ENCODE measurements at places on chromosomes 2 and 18.

DNA sequence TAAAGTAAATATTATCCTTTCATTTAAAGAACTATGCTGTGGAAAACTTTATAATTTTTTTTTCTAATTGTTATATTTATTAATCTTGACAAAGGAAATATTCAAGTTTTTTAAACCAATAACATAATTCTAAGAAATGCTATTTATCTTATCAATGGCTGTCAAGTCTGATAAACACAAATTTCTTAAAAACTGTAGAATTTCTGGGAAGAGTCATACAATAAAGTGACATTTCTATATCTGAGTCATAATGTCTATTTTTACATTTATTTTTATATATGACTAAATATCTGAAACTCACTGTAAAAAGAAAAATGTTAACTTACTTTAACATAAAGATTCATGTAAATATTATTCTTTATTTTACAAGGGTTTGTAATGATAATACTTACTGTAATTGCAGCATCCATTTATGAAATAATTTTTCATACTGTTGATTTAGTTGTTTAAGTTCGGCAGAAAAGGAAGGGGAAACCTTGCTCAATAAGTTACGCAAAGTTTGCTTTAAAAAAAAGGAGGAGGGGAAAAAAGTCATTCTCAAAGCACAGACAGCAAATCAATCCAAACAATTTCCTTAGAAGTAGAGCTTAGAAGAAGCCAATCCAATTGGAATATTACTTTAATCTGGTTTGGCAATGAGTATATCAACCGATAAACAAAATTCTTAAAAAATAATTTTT lies 32.4 kb downstream of the ORC2 start:
- DNase-seq, result no peak

- DNase-seq, result peak; percentile 2
These were observed 235.6 kb downstream of the NUP35 start for GRCh38 chr2:183359867-183360266.

DNA sequence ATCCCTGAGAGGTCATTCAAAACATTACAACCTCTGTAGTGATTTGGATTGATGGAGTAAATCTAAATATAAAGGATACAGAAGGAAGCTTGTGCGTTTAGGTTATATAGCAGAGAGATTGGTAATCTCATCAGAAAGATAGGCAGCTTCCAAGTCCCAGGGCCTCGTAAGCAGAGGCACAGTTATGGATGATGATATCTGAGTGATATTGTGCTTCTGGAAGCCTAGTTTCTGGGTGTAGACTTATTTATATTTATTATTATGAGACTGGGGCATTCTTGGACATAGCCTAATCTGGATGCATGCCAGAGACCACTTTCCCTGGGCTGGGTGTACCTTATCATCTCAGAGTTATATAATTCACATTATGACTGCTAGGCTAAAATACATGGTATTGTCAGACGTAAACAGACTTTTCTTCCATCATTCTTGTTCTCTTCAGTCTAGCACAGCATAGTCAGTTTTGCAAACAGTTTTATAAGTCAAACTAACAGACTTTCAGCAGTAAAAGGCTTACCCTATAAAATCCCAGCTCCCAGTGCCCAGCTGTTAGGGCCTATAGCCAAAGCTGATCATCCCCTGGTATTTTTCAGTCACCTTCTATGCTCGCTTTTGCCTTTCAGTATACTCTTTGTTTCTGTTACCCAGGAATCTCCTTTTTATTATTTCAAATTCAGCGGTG lies 47.9 kb downstream of the RAB3GAP1 start:
- DNase-seq, result no peak

GRCh38 chr2:23693606-23693951 lies 233.3 kb downstream of the ATAD2B start:
- DNase-seq, result no peak

DNA sequence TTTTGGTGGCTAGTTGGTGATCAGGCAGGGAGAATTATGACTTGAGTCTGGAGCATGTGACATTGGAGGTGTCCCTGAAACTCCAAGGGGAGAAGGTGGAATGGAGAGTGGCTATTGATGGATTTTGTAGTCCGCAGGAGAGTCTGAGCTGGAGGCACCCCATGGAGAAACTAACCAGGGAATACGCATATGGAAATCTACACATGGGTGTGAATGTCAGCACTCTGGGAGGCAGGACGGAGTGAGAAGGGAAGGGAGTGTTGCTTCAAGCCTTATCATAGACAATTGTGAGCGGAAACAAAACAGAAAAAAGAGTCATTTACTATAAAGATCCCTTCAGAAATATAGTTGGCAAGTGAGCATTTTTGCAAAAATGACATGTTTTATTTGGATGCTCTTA lies 667 bp upstream of the SCYGR4 start:
- DNase-seq, result no peak

DNA sequence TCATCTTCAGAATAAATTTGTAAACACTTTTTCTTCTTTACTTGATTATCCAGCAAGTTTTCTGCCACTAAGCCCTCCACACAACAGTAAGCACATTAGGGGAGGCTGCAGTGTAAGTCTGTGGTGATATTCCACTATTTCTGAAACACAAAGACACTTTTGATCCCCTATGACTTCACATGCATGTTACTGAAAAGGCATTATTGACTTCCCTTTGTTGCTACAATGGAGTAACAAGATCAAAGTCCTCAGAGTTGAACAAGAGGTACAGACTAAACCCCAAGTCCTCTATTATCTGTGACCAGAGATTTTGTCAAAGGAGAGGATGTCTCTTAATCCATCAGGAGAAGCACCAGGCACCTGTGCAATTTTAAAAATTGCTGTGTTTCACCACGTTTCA lies 157.9 kb downstream of the CD226 start:
- DNase-seq, result no peak

GRCh38 chr2:97734061-97735051 lies 21.0 kb downstream of the ZAP70 start:
- DNase-seq, result no peak

DNA sequence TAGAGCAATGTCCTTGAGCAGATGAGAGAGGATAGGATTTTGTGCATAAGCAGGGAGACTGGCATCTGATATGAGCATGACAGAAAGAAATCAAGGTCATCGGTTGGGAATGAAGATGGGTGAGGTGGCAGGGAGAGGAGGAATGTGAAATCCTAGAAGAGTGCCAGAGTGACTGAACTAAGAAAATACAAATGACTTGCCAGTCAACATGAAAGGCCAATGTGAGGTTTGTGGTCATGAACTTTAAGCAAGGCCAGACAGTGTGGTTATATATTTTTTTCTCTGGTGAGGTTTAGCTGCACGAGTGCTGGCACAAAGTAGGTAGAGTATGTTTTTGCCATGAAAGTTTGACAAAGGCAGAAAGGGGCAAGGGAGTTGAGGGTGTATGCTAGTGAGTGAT lies 21.2 kb downstream of the QPCT start:
- DNase-seq, result no peak

- peak; percentile 54 for DNase-seq
These were observed 153.6 kb upstream of the CCDC195 start for GRCh38 chr2:224869601-224870233.

- DNase-seq, result no peak
These were observed 171.0 kb upstream of the HS6ST1 start for GRCh38 chr2:128489526-128490273.

All from fibroblast of skin of left biceps (primary cell).